ENCODE measurements at places on chromosomes 11 and 22. TPM values are rescaled to one million over a fixed set of nuclear protein-coding genes. Genes with fewer than 3 reads are reported as not detected.
A peak's percentile ranks its signal among the peaks of the same experiment; 100 is the strongest.

FAM111B gene
- total RNA-seq, result 0.40 TPM

GRCh38 chr11:111179184-111179910 is 66.2 kb upstream of the POU2AF2 start:
- DNase-seq, result no peak

- DNase-seq, result no peak
Observed at GRCh38 chr22:19898145-19898544, 43.4 kb upstream of the COMT start.

GRCh38 chr22:45863981-45864751 is 112.8 kb downstream of the WNT7B start:
- peak; percentile 58 for DNase-seq

MS4A4E gene
- total RNA-seq, result 6.4 TPM

- no peak for DNase-seq
Observed at GRCh38 chr11:17273668-17274282, 2.8 kb upstream of the NUCB2 start.

IGF2 gene
- total RNA-seq, result 13.0 TPM

SULT4A1 gene
- not detected for total RNA-seq

VEGFB gene
- 84.9 TPM for total RNA-seq

DNA sequence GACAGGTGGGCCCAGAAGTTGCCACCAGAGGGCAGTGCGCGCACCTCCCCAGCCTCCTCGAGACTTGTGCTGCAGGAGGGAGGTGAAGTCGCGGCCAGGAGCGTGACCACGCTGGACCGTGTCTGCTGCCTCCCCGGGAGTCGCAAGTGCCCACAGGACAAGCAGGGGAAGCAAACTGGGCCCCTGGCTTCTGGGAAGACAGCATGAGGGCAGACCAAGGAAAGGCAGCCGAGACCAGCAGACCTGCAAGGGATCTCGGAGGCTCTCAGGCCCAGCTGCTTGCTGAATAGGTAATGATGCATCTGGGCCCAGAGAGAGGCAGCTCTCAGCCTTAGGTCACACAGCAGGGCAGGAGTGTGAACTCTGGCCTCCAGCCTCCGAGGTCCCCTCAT is 17.0 kb upstream of the IL2RB start:
- DNase-seq, result peak; percentile 91

DNA sequence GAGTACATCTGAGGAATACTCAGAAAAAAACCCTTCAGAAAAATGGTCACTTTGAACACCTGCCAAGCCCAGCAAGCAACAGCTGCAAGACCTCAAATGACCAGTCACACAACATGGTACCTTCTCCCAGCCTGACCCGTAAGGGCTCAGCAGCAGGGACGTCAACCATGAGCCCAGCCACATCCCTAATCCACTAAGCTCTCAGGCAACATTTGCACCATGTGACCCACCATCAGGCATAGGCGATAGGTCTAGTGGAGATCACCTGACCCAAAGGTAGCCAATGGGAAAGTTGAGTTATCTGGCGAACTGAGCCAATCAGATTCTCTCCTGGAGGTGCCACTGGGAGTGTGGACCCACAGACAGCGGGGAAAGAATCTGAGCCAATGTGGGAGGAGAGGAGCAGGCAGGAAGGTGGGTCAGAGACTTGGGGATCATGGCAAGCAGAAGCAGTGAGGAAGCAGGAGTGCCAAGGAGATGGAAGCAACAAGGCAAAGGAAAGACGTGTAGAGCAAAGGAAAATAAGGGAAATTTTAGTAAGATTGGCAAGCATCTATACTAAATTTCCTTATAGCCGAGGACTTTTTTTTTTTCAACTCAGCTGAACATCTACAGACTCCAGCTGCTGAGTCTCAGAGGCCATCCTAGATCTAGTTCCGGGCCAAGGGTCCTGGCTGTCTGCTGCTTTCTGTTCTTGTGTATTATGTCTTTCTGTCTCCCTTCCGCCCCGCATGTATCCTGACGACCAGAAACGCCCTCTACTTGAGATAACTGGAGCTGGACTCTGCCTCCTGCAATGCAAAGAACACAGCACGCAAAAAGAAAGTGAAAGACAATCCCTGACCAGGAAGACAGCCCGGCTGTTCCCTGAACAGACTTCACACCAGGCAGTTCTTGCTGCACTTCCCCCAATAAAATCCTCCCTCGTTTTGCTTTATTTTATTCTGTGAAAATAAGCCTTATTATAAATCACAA is 11.0 kb upstream of the PLAAT2 start:
- peak; percentile 81 for DNase-seq

DNA sequence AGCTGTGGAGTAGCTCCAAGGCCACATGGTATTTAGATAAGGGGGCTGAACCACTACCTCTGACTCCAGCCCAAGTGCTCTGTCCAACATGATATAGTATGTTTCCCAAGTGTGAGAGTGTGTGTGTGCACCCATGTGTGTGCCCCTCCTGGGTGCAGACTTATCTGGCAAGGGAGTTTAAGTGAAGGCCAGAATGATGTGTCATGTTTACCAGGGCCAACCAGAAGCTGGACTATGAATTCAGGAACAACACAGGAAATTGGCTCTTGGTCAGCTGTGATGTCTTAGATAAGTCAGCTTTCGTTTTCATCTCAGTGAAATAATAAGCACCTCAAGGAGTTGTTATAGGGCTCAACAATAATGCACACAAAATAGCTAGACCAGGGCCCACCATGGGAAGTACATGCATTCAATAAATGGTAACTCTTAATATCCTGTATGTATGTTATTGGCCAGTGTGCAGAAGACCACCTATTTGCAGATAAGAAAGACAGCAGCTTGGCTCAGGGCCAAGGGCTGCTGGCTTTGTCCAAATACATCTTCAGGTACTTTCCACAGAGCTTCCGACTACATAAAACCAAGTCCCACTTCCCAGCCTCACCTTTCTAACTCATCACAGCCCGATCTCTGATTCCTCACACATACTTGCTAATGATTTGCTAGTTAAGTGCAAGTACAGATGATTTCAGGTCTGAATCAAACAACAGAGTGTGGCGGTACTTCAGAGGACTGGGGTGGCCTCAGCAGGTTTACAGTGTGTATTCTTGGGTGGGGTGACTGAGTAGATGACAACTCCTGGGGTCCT is 120.9 kb downstream of the ME3 start:
- no peak for DNase-seq

DNA sequence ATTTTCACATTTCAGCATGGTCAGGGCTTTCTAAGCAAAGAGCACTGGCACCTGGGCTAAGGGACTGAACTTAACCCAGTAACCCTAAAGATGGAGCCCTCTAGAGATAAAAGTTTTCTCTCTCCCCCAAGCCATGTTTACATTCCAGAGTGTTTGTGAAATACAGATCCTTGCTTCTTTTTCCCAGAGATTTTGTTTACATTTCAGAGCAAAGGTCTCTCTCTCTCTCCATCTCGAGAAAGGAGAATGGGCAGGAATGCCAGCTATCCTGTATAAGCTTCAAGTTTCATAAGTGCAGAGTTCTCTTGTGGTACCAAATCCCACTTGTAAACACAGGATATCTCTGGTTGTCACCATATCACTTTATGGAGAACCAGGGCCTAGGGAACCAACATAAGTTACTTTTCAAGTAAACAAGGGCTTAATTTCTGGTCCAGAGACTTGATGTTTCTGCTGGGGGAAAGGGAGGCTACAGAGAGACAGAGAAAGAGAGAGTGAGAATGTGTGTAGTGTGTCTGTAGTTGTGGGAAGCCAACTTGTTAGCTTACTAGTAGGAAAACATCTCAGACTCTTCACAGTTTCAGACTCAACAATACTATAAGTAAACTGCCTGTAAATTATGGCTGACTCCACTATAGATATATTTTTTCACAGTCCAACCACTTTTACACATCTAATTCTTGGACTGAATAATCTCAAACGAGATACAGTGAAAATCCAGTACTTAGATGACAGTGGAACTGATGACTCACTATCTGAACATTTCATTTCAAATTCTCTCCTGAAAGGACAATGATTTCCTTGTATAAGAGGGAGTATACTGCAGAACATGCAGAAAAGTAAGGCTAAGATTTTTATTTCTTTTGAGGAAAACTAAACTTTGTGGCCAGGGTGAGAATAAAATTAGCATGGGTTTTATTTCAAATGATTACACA is 76.2 kb downstream of the ARHGAP32 start:
- no peak for DNase-seq

RFPL3 gene
- total RNA-seq, result not detected

- no peak for DNase-seq
Observed at GRCh38 chr11:114977651-114978050, 299.3 kb downstream of the NXPE2 start.

GRCh38 chr11:12287009-12287373 is 90.4 kb upstream of the PARVA start:
- peak; percentile 35 for DNase-seq

GRCh38 chr11:76263166-76263565 is 56.9 kb upstream of the WNT11 start:
- DNase-seq, result no peak

HPX gene
- total RNA-seq, result not detected

PLAAT2 gene
- not detected for total RNA-seq

GRCh38 chr11:68992743-68993255 is 12.0 kb upstream of the MRGPRD start:
- peak; percentile 1 for DNase-seq
